IPS DF 6.9 (cell line): ENCODE measurements at places on chromosomes 3 and 15.

DNA sequence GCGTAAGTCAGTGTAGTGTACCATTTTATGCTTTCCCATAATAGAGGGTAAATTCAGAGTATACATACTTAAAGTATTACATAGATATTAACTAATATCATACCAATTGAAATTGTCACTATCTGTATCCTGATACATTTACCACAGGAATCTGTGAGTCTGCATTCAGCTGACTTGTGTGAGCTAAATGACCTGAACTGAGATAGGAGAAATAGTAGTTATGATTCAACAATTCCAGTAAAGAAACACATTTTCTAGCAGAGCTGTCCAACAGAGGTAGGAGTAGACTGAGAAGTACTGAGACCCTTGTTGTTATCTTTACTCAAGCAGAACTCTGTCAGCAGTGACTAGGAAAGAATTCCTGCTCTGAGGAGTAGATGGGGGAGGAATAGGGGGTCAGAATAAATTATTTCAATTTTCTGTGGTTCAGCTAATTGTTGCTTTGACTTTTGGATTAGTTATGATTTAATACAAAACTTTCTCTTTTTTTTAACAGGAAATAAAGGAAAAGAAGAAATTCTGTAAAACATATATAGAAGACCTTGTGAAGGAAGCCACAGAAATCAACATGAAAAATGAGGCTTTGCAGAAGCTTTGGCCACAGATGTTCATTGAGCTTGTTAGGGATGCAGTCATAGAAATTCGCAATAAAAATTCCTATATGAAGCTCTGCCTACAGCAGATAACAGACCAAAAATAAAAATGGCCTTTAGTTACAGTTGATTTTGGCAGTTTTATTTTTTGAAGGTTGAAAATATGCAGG lies 66.2 kb upstream of the THSD4 start:
- no peaks in the 10 kb centered on the region for H3K4me1 ChIP-seq
- H3K36me3 ChIP-seq, result no peaks in the 10 kb centered on the region
- no peak overlapping the region for H3K4me3 ChIP-seq

- no peak for DNase-seq
- H3K27me3 ChIP-seq, result no peaks in the 10 kb centered on the region
- no peaks in the 10 kb centered on the region for H3K36me3 ChIP-seq
- no peak overlapping the region for H3K27ac ChIP-seq
Observed at GRCh38 chr3:126971891-126972351, 11.0 kb upstream of the PLXNA1 start.

DNA sequence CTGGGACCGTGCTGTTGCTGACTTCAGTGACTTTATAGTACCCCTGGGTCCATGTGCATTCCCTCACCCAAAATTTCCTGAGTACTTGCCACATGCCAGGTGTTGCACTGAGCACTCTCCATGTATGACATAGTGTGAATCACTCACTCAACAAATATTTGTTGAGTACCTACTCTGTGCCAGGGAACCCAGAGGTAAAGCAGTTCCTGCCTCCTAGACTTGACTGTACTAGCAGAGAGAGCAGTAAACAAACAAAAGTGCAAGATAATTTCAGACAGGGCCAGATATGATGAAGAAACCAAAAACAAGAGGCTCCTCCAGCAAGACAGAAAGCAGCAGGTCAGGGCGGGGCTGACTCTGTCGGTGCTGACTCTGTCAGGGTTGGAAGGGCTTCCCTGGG lies 12.2 kb downstream of the TGM4 start:
- H3K36me3 ChIP-seq, result no peaks in the 10 kb centered on the region
- no peak overlapping the region for H3K27ac ChIP-seq
- no peaks in the 10 kb centered on the region for H3K4me1 ChIP-seq
- DNase-seq, result no peak
- no peak overlapping the region for H3K4me3 ChIP-seq
- no peaks in the 10 kb centered on the region for H3K27me3 ChIP-seq

DNA sequence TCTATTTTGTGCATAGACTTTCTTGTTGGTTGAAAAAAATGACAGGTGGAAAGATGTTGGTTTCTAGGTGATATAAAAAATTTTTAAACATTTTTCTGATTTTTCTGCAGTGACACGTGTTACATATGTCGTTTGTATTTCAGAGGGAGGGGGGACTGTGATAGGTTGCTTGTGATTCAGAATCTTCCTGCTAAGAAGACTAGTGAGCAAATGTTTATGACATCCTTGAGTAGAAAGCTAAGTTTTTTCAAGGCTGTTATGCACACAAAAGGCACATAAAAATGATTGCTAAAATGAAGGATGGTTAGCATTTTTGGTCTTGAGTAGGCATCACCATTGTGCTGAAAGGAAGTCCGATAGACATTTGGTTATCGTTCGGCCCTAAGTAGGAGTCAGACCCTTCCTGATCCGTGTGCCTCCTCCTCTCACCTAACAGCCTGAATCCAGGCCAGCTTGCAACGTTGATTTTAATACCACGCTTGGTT lies 1.5 kb downstream of the ZNF639 start:
- no peak for DNase-seq
- peak overlapping the region; percentile 91; the same call in 1 of the 2 replicates for H3K4me3 ChIP-seq
- H3K36me3 ChIP-seq, result peaks cover 5% of the 10 kb centered on the region; the same call in 1 of the 2 replicates
- no peaks in the 10 kb centered on the region for H3K27me3 ChIP-seq
- H3K4me1 ChIP-seq, result peaks cover 1% of the 10 kb centered on the region; the same call in 1 of the 2 replicates

- no peak overlapping the region for H3K27ac ChIP-seq
- H3K36me3 ChIP-seq, result no peaks in the 10 kb centered on the region
- no peaks in the 10 kb centered on the region; the same call in 1 of the 2 replicates for H3K4me1 ChIP-seq
- H3K4me3 ChIP-seq, result no peak overlapping the region
Observed at GRCh38 chr15:93283854-93284253, 194.8 kb upstream of the RGMA start.

GRCh38 chr3:166759736-166760513 lies 620.2 kb downstream of the ZBBX start:
- no peaks in the 10 kb centered on the region for H3K4me1 ChIP-seq
- no peak overlapping the region for H3K27ac ChIP-seq
- DNase-seq, result no peak
- no peaks in the 10 kb centered on the region for H3K27me3 ChIP-seq
- no peaks in the 10 kb centered on the region for H3K36me3 ChIP-seq

DNA sequence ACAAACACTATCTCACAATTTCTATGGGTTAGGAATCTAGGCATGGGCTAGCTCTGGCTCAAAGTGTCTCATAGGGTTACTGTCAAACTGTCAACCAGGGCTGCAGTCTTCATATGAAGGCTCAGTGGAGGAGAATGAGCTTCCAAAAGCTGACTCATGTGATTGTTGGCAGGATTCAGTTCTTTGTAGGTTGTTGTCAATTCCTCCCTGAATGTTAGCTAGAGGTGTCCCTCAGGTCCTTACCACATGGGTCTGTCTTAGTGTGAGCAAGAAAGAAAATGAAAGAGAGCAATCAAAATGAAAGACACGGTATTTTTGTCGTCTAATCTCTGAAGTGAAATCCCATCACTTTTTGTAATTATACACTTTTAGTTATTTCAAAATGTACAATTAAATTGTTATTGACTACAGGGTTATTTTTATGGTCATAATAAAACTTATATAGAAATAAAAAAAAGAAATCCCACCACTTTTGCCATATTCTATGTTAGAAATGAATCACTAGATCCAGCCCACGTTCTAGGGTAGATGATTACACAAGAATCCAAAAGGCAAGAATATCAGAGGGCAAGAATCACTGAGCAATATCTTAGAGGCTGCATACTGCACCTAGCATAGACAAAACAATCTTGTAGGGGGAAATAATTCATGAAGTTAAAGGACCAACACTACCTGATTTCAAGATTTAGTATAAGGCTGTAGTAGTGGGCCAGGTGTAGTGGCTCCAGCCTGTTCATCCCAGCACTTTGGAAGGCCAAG lies 8.4 kb downstream of the ACSBG1 start:
- no peak overlapping the region for H3K27ac ChIP-seq
- H3K27me3 ChIP-seq, result no peaks in the 10 kb centered on the region
- H3K36me3 ChIP-seq, result no peaks in the 10 kb centered on the region

- no peak for DNase-seq
- H3K27me3 ChIP-seq, result no peaks in the 10 kb centered on the region
- no peak overlapping the region for H3K27ac ChIP-seq
- H3K36me3 ChIP-seq, result no peaks in the 10 kb centered on the region
- H3K4me3 ChIP-seq, result no peak overlapping the region
Observed at GRCh38 chr3:179694731-179695130, 41.9 kb downstream of the USP13 start.
